ENCODE measurements at places on chromosomes 16 and 17. TPM values are rescaled to one million over a fixed set of nuclear protein-coding genes. Genes with fewer than 3 reads are reported as not detected.
A peak's percentile ranks its signal among the peaks of the same experiment; 100 is the strongest.

DNA sequence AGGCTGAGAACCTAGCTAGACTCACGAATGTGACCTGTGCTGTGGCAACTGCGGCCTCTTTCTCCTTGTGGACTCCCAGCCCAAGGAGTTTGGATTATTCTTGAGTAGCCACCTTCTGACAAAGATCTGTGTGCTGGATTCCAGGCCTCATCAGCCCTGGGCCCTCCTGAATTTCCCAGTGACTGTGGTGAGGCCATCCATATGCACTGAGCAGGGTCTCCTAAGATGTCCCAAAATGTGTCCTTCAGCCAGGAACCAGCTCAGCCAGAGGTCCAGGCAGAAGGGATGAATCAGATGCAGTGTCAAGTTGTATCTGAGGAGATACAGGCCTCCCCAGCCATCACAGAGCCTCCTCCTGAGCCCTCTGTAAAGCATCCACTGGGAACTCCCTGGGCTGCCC lies 124.5 kb downstream of the CCDC182 start:
- DNase-seq, result no peak

GRCh38 chr17:31311526-31311925 lies 2.3 kb downstream of the EVI2B start:
- DNase-seq, result no peak

Gene OR3A3
- total RNA-seq, result not detected

Gene MYO1C
- 196 TPM for total RNA-seq

- peak; percentile 95 for DNase-seq
These were observed 19.0 kb downstream of the CENPX start for GRCh38 chr17:82003411-82004381.

DNA sequence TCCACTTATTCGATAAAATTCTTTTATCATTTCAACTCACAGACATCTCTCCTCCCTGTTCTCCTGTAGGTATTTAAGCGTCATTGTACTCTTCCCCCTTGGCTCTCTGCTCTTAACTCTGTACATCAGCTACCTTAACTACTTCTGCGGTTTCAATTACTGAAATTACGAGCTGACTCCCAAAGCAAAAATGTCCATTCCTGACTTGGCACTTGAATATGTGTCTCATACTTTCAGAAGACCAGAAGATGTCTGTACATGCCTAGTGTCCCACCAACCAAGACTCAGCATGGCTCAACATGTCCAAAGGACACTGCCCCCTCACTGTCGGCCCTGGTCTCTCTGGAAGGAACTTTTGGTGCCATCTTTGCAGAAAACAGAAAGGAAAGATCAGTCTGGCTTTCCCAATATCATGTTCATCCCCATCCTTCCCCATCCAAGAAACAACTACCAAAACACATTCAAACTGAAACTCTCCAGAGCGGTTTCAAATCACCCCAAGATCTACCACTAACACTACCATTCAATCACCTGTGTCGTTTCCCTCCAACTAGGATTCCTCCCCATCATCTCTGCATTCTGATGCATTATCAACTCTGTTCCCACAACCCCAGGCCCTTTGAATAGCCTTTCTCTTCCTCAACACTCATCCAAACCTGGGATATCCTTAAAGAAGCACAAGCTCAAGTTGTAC lies 74.9 kb downstream of the ZFHX3 start:
- no peak for DNase-seq

- DNase-seq, result no peak
These were observed 22.4 kb upstream of the SEC14L1 start for GRCh38 chr17:77118251-77118928.

- no peak for DNase-seq
These were observed 5.2 kb downstream of the CISD3 start for GRCh38 chr17:38735161-38735997.

GRCh38 chr17:34358631-34359030 lies 2.4 kb downstream of the CCL13 start:
- DNase-seq, result no peak

DNA sequence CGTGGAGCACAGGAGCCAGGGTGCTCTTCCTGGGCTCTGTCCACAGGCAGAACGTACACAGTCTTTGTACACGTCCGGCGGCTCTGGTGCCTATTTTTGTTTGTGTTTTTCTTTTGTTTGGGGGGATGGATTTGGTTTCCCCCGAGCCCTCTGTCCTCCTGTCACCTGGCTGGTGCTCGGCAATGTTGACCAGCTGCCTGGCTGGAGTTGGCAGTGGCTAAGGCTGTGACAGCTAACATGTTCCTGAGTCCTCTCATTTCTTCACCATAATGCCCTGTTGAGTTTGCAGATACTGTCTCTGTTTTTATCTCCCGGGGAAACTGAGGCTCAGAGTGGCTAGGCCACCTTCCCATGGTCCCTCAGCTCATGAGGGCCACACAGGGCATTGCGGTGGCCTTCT lies 25.7 kb downstream of the MAPT start:
- DNase-seq, result no peak

DNA sequence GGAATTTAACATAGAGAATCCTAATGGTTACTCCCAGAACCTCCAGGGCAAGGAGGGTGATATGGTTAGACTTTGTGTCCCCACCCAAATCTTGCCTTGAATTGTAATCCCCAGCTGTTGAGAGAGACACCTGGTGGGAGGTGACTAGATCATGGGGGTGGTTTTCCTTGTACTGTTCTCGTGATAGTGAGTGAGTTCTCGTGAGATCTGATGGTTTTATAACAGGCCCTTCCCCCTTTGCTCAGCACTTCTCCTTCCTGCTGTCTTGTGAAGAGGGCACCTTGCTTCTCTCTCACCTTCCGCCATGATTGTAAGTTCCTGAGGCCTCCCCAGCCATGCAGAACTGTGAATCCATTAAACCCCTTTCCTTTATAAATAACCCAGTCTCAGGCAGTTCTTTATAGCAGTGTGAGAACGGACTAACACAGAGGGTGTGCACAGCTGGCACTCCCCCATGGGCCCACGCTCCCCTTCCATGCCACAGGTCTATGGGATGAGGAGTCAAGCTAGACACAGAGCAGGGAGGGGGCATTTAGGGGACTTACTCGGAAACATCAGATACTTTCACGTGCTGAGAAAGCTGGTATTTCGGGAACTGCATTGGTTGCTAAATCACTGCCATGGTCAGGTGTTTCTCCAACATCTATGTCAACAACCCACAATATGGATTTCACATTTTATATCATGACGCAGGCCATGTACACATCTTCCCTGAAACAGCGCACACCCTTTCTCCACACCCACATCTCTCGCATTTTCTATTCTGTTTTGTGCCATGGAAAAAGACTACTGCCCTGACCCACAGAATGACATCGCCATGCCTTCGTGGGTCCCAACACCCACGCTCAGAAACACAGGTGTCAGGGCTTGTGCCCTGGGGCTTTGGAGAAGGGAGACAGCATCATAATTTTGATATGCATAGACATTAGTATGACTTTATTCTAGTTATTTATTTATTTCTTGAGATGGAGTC lies 199.1 kb upstream of the GSE1 start:
- DNase-seq, result no peak

DNA sequence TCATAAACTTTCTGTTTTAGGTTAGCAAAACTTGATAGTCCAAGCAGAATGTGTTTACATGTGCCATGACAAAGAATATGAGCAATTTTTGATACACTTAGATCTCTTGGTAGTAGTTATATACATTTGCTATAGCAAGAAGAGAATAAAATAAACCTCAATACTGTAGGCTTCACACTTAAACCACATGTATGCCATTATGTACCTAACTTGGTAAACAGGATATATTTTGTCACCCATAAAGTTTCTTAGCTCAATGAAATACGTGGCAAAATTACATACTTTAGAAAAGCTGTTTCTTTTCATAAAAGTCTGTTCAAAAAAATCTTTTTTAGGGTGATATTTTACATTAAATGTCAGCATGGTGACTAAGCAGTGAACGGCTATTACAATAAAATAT lies 184.7 kb downstream of the MYO1D start:
- DNase-seq, result no peak

DNA sequence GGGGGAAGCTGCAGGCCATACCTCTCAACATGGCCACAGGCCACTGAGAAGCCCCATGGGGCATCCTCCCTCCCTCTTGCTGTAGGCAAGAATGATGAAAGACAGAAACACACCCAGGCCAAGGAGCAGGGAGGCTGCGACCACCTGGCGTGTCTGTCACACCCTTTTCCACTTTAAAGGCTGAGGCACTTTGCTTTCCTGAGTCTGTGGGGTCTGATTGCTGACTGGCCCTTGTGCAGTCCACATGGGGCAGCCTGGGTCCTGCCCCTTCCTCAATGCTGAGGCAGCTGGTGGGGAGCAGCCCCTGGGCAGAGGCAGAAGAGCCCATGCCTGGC lies 8.7 kb downstream of the TMEM204 start:
- no peak for DNase-seq

Gene SOX15
- total RNA-seq, result 0.18 TPM

- DNase-seq, result peak; percentile 63
These were observed 17.7 kb downstream of the SLC16A3 start for GRCh38 chr17:82246365-82247181.

DNA sequence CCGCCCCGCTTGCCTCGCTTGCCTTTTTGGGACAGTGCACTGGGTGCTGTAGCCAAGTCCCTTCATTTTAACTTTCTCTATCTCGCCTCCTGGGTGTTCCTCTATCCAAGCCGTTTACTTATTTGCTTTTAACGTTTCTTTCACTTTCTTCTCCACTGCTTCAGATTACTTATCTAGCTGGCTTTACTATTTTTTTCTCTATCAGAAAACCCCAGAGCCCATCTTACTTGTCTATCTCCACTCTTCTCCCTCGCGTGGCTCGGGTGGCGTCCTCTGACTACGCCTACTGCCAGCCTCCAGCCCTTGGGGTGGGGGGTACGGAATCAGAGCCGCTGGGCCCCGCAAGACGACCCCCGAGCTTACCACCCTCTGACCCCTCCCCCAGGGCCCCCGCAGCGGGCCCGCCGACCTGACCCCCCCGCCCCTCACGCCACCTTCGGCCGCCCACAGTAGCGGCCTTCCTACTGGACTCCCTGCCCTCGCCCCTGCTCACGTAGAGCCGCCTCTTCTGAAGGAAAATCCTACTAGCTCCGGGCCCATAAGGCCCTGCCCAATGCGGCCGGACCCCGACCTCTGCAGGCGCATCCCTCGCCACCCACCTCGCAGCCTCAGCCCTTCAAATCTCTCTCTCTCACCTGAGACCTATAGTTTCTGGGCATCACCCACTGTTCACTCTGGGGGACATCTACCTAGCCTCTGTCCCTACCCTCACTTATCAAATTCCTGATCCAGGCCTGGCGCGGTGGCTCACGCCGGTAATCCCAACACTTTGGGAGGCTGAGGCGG lies 1.0 kb upstream of the SLC12A4 start:
- DNase-seq, result no peak

DNA sequence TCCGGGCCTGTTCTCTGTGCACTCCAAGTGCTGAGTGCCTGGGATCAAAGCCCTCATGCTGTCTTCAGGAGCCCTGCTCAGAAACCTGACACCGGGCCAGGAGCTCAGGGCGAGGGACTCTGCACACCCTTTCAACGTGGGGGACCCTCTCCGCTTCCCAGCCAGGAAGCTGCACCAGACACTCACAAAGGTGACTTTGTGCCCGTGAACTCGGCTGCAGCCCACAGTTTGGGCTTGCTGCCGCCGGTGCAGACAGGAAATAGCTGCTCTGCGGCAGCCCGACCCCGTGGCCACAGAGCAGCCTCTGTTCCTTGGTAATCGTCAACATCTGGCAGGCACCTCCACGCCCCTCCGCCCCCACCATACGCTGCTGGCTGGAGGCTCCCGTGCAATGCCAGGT lies 93.4 kb upstream of the METRNL start:
- DNase-seq, result peak; percentile 46

Gene HSF5
- not detected for total RNA-seq

- no peak for DNase-seq
These were observed 163.3 kb upstream of the GSE1 start for GRCh38 chr16:85449885-85450245.

Gene MEIOC
- total RNA-seq, result 0.36 TPM
